ENCODE measurements at places on chromosomes 5 and 9.

- DNase-seq: no peak
These were observed 684.8 kb downstream of the LRRC70 start for GRCh38 chr5:63263411-63263810.

DNA sequence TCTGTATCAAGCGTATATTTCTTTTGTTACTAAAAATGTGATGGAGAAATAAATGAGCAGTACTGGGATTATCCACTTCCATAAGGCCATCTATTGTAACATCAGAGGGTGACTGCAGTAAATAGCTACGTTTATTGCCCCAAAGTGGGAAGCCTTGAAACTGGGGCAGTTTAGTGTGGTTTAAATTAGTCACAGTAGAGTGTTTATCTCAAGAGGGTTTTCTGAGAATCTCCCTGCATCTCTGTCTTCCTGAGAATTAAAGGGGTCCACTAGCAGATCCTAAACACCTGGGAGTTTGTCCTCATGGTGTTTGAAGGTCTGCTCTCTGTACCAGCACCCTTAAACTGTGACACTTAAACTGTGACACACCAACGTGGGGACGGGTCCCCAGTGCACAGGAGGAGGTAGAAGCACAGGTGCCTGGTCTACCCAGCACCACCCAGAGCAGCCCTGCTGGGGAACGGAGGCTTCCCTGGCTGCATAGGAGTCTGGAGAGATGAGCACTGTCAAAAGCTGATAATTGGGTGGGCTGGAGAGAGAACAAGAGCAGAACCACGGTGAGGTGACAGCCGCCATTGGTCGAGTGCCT is 25.2 kb downstream of the PRRC2B start:
- no peak for DNase-seq

- DNase-seq: no peak
These were observed 151.7 kb downstream of the PRELID2 start for GRCh38 chr5:145683431-145683830.

DNA sequence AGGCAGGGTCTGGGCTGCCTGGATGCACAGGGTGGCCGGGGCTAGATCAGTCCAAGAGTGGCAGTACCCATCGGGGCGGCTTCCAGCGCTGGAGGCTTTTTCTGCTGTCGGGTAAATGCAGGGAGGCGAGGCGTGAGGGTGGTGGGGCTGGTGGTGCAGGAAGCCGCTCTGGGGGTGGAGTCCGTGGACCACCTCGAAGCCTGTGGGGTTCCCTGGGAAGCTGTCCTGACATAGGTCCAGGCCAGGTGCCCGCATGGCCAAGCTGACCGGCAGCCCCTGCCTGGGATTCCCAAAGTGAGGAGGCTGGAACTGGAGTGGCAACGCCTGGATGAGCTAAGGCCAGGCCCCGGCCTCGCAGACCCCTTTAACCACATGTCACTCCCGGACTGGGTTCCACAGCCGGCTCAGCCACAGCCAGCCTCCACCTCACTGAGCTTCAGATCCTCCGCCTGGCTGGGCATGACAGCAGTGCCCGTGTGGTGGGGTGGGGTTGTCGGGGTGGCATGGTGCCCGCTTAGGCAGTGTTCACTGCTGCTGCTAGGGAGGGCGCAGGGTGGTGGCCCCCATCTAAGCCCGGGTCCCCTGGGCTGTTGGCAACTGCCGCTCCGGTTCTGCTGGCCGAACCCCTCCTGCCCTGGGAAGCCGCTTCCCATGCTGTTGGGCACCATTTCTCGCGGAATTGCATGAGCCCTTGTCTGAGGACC is 1.4 kb upstream of the QRFP start:
- no peak for DNase-seq
